Lower leg skin (tissue), 4 donors: ENCODE measurements at places on chromosomes 3 and 15.

DNA sequence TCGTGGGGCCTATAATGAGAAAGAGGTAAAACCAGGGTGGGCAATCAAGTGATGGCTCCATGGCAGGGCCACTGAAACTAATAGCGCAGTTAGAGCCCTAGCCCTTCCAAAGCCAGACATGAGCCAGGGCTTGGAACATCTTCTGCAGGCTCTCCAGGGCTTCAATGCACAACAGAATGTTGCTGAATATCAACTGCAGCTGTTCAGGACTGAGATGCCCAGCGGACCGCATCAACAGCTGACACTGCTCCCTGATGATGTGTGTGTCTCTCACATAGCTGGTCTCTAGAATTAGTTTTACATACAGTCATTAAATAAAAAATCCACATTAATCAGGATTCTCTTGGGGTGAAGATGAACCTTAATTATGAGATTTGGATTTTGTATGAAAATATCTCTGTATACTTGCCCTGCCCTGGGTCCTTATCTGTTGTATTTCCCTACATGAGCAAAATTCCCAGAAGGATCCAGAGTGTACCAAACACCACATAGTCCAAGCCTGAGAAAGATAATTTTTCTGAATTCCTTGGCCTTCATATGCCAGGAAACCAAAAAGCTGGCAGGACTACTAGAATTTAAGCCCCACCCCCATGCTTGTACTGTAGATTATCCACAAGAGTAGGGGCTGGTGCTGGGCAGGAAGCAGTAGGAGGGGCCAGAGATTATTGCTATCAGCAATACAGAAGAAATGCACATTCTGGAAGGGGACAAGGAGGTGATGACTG lies 7.7 kb upstream of the GOLGB1 start:
- DNase-seq, result no peak

- no peak for DNase-seq
Observed at GRCh38 chr3:126897943-126898342, 85.0 kb upstream of the PLXNA1 start.

DNA sequence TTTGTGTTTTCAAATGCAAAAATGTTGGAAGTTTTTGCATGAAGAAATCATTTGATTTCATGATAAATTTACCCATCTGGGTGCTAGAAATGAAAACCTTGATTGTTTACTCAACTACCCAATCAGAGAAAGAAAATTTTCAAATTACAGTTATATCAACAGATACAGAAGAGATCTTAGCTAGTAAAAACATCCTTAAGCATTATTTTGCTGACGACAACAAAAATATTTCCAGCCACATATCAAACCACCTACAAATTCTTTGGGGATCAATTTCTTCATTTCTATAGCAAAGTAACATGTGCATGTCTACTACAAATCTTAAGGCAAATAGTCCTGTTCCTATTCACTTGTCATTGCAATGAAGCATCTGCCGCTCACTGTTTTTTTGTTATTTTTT lies 530.3 kb downstream of the ZIC1 start:
- no peak for DNase-seq

DNA sequence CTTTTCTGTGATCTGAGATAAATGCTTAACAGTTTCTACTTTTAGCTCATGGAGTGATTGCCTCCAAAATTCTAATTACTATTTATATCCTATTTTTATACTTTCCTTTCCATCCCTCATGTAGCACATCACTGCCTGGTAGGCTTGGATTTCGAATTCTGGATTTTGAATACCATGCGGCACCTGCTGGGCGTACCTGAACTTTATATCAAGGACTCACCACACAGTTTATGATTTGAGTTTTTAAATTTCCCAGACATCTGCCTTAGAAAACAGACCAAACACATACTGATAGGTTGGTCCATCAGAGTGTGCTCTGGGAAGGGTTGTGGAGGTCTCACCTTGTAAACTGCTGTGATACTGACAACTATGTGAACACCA lies 6.4 kb downstream of the TRAK1 start:
- DNase-seq, result no peak

GRCh38 chr3:37891227-37891626 lies 29.5 kb downstream of the CTDSPL start:
- DNase-seq, result no peak

DNA sequence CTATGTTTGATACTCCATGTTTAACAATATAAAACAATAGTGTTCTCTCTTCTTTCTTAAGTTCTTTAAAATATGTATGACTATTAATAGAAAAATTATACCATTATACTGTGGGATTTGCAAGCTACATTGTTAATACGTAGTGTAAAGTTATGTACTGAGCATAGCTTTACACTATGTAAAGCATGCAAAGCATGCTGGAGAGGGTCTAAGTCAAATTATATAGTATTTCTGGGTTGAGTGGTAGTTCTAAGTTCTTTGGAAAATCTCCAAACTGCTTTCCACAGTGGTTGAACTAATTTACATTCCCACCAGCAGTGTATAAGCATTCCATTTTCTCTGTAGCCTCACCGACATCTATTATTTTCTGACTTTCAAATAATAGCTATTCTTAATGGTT lies 253.0 kb downstream of the RAP2B start:
- DNase-seq, result no peak

GRCh38 chr15:80562033-80562432 lies 133.1 kb upstream of the ABHD17C start:
- DNase-seq, result no peak

DNA sequence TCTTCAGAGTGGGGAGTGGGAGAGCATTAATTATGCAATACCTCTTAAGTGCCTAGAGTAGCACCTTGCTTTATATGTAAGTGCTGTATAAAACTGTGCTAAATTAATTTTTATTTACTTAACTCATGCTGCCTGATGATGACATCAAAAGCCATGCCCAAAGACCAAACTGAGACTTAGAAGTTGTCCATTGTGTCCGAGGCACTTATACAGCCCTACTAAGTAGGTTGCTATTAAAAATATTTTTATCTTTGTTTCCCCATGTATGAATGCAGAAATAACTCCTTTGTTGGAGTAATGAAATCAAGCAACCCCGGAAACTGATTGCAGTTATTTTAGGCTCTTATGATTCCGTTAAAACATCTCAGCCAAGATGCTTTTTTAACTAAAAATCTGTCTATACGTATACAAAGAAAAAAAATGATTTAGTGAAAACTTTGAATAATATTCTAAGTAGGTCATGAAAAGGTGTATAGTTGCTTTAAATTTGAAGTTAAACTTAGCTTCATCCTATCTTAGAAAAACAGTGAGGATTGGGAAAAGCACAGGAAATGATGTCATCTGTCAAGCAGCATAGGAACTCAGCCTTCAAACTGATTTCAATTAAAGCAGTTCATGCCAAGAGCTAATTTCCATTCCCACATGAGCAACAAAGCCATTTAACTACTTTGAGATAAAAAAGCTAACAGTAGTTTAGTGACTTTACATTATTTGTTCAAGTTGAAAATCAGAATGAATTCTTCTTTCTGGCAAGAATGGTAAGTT lies 43.0 kb downstream of the FBN1 start:
- DNase-seq, result no peak

- no peak for DNase-seq
Observed at GRCh38 chr3:160454995-160455394, 5.4 kb upstream of the TRIM59 start.

DNA sequence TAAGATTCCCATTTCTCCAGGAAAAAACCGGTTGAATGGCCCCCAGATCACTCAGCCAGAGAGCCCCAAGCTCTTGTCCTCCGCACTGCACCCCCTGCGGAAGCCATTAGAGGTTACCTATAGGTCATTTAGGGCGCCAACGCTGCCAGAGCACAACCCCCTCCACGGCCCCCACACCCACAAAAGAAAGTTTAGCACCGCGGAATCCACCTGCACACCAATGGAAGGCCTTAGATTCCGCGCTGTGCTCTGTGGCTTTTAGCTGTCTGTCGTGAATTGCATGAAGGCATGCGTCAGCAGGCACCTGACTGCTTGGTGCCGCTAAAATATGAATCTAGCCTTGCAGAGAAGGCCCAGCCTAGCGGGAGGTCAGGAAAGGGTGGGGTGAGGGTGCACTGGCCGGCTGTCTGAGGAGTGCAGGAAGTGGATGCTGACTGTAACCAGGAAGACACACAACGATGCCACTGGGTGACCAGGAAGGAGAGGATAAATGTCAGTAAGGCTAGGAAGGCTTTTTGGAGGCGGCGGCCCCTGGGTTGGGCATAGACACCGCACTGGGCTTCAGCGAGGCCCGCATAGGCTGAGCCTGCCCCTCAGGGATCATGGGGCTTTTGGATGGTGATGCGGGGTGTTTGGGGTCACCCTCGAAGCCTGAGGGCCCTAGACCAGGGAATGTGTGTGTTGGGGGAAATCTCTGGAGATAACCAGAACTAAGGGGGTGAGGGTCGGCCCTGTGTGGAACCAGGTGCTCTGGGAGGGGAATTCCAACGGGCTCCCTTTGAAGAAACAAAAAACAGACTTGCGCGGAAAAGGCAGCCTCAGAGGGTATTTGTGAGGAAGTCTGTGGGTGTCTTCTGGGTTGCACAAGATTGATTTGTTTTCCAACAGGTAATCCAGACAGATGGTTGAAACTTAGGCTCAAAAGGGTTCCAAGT lies 976 bp upstream of the NUP210 start:
- peak; percentile 24 for DNase-seq

DNA sequence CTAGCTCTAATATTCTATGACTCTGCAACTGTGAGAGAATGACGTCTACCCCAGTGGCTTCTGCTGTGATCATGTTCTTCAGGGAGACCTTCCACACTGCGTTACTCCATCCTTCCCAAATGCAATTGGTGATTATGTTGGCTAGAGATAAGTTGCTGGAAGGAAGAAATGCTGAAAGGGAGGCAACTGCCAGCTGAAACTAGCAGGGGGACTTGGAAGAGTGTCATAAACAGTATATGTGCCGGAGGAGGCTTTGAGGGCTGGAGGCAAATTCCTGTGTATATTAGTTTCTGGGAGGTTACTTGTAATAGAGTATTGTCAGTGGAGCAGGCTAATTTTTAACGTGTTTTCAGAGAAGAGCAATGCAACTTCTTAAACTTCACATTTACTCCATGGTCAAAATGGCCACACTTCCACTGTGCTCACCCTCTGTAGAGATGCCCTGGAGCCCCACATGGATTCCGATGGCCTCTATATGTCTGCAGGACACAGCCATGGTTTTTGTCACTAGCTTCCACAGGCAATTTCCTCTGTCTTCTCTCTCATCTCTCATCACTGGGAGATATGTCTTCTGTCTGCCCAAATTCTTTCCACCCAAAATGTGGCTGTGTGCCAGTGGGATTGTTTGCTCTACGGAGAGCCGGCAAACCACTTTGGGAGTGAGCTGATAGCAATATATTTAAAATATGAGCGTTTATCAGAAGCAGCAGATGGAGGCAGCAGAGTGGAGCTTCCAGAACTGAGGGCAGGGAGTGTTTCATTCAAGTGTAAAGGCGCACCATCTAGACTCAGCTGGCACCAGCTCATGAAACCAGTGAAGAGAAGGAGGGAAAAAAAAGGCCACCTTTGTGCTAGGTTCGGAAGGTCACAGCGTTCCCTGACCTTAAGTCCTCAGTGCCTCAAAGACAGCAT lies 13.3 kb upstream of the CD47 start:
- no peak for DNase-seq

DNA sequence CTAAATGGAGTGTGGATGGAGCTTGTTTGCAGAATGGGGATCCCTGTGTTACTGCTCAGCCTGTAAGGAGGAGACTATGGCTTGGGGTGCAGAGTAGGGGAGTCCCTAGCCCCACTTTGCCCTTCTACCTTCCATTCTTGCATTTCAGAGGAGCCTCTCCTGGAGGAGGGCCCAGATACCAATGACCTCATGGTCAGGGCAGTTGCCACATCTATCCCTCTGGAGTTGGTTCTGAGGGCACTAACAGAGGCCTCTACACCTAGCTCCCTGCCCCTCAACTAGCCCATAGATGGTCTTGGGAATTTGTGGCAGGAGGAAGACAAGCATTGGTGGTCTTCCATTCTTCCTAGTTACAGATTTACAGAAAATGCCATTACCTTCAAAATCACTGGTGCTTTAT lies 6.1 kb downstream of the SKOR1 start:
- DNase-seq, result no peak

DNA sequence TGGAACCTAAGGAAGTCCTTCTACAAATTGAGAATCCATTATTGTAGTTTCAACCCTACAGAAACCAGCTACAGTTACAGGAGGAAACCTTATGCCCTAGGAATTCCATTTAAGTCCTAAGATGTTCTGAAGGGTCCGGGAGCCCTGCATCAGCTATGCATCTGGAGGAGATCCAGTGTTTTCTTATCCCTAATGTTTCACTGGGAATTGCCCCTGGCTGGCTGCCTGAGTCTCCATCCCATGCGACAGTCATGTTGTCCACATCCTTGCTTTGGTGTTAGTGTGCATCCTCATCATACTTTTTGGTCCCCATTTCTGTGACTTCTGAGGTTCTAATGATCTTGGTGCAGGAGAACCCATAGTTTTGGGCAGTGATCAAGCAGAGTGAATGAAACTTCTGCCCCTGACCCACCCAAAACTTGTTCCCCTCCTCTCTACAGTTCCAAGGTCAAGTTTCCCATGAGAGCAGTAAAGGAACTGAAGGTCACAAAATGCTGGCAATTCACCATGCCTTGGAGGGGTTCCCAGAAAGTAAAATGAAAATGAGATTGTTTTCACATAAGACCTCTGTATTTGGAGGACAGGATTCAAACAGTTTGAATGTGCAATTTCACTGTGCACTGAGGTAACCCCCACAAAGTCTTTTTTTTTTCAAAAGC lies 121.9 kb upstream of the PHLDB2 start:
- DNase-seq, result no peak

GRCh38 chr15:74172701-74173379 lies 670 bp upstream of the ISLR start:
- no peak for DNase-seq

GRCh38 chr3:193971261-193971751 lies 164.6 kb upstream of the HES1 start:
- DNase-seq, result no peak

GRCh38 chr3:4570840-4571621 lies 77.9 kb downstream of the ITPR1 start:
- no peak for DNase-seq

- DNase-seq, result no peak
Observed at GRCh38 chr3:193909387-193909786, 226.6 kb upstream of the HES1 start.

DNA sequence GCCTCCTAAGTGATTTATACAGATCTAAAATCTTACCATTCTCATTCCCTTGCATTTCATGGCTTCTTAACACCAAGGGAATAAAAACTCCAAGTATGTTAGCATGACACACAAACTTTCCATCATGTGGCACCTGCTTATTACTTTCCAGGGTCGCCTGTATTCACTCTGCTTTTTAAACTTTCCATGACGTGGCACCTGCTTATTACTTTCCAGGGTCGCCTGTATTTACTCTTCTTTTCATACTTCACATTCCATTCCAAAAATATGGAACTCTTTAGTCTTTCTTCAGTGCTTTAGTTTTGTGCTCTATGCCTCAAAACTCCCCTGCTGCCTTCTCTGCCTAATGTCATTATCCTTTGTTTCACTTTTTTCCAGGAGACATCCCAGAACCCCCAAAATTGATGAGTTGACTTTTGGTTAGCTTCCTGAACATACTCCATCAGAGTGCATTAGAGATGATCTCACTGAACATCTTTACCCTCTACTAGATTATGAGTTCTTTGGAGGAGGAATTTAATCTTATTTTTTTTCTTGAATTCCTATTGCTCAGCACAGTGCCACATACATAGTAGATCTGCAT lies 47.0 kb downstream of the CALML4 start:
- DNase-seq, result no peak

GRCh38 chr3:73473898-73474416 lies 150.8 kb downstream of the PDZRN3 start:
- no peak for DNase-seq
